ENCODE measurements at places on chromosomes 1 and 21.

- no peak for DNase-seq
These were observed 648 bp upstream of the RGS7 start for GRCh38 chr1:241357366-241358340.

DNA sequence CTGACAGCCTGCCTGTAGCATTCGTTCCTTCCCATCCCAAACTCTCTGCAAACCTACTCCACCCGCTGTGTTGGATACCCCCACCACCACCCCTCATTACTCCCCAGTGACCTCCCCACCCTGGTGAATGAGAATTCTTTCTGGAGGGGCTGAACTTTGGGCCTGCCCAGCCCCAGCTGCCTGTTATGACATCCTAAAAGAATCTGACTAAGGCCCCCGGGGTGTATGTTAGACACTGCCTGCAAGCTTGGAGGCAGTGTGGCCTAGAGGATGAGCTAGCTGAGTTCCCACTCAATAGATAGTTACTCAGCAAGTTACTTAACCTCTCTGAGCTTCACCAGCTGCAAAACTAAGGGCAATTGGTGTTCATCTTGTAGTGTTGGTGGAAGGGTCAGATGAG is 110.2 kb upstream of the FGGY start:
- no peak for DNase-seq

DNA sequence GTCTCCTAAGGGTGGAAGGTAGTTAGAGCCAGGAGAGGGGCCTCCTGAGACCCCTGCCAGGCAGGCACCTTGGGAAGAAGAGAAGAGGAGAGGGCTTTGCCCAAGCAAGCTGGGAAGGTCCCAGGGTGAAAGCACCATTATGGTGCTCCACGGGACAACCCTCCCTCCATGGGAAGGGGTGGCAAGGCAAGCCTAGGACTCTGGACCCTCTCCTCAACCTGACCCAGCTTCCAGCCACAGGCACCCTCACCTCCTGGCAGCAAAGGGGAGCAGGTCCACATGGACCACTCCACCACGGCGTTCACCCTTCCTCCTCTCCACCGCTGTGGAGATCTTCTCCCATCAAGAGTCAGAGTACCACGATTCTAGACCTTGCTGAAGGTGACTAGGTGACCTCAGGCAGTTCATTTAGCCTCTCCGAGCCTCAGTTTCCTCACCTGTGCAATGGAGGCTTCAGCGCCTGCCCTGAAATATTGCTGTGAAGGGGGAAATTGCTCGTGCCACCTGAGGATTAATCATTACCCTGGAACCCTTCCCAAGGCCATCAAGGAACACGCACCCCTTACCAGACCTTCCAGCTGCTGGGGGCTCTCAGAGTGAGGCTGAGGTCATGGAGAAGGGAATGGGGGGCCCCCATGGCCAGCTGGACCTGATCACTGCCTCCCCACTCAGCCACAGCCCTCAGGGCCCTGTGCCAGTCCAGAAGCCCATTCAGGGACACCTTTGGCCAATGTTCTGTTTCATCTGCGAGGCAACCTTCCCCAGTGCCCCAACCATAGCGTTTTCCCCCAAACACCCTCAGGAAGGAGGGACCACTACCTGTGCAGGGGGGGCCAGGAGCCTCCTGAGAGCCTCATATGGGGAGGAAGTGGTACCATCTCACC is 1.6 kb downstream of the RAP1GAP start:
- no peak for DNase-seq

DNA sequence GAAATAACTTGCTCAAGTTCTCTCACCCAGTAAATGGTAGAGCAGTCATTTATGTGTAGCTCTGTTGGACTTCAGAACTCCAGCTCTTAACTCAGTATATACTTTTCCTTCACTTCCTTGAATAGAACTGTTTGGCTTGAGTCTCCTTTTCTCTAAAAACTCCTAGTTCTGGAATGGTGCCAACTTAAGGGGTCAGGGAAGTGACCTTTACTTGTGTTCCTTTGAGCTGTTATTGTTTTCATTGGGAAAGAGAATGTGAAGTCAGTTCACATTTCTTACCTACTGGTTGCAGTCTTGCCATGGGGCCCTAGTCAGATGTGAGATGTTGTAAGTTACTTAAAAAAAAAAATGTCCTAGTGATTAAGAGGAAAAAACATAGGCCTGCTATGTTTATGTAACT is 77.0 kb upstream of the MACF1 start:
- no peak for DNase-seq

DNA sequence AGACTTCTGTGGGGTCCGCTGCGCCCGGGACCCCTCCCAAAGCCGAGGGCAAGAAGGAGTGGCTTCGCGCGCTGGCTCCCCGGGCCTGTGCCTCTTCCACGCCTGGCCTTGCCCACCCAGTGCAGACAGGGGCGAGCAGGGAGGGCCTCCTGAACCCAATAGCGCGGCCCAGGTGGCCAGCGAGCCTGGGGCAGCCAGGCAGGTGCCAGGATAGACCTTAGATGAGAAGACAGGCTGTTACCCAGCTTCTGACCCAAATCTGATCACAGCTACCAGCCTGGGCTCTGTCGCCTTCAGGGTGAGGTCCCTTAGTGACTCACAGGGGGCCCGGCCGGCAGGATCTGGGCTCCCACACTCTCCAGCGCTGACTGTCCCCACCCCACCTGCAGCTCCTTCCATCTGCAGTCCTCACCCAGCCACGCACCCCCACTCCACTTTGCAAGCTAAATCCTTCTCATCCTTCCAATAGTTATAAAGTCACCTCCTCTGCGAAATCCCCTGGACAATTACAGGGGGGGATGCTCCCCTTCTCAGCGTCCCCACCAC is 9.6 kb downstream of the CLEC20A start:
- no peak for DNase-seq

GRCh38 chr1:14220324-14220723 is 378.2 kb upstream of the KAZN start:
- DNase-seq = no peak

DNA sequence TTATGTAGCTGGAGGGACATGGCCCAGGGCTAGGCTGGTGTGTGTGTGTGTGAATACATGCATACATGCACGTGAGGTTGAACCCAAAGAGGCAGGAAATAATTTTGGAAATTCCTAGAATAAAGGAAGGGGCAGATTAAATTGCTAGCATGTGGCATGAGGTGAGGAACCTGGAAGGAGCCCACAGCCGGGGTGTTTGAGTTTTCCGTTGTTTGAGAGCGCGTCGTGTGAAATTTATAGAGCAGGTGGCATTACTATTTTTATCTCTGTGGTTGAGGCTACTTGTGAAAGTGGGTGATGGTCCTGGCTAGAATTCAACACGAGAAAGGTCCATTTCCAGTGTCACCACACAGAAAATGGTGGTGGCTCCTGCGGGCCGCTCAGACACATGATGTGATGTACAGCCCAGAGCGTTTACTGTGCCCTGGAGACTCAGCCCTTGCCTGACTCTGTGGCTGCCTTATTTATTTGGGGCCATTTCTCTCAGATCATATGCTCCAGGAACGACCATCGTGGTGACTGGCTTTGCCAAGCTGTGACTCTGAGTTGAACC is 48.0 kb downstream of the BACE2 start:
- no peak for DNase-seq

GRCh38 chr1:228308085-228308601 is 98.5 kb downstream of the TRIM11 start:
- DNase-seq = no peak

DNA sequence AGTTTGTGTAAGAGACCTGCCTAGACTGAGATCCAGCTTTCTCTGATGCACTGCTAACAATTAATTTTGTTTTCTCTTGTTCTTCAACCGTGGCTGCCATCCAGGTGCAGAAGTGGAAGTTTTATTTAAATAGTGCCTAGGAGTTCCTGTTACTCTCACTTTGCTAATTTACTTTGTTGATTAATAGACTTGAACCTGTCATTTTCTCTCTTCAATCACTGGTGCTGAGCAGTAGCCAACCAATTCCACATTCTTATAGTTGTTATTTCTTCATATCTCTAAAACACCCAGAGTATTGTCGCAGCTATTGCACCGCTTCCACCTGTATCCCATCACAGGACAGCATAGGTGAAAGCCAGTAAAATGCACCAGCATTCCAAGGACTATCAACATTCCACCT is 157.2 kb downstream of the PDE4B start:
- no peak for DNase-seq

DNA sequence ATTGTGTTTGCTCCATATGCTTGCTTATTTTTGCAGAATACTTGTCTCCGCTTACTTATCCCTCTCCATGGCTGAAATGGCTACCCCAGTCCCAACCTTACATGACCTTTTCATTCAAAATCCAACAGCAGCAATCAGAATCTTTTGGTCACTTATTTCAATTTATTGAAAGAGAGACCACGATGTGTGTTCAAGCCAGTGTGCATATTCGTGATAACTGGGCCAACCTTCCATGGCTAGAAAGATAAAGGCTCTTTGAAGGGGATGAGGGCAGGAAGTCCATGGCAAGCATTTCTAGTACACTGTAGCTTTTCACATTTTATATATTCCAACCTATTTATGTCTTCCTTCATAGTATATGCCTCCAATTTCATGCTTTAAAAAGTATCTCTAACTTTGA is 23.1 kb downstream of the HSD11B1 start:
- DNase-seq = no peak

DNA sequence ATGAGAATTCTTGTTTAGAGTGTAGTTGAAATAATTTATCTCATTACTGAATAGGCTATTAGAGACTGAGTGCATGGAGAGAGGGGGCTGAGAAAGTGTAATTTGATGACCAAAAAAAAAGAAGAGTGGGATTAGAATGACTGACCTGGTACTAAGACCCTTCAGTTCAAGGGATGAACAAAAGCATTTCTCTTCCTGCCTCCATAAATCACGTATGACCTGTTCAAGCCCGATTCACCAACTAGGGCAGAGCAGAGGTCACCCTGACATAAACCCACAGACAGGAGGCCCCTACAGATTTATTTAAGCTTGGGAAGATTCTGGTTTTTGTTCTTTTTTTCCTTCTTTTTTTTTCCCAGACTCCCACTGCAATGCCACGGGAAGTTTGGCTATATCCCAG is 123.7 kb upstream of the COP1 start:
- DNase-seq = no peak

DNA sequence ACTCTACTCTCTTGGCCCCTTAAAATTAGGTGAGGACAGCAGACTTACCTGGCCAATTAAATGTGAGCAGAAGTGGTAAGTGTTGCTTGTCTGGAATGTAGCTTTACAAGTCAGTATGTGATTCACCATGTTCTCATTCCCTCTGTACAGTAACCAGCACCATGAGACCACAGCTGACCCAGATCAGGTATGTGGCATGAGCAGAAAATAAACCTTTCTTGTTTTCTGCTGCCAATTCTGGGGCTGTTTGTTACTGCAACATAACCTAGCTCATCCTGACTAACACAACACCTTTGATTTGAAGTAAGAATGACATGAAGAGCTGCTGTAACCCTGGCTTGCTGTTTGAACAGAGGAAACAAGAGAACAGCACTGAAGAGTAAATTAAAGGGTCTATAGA is 24.9 kb downstream of the ITPKB start:
- no peak for DNase-seq

- DNase-seq = no peak
These were observed 31.3 kb downstream of the SMAP2 start for GRCh38 chr1:40404670-40405462.

GRCh38 chr1:93093332-93094006 is 14.4 kb downstream of the MTF2 start:
- no peak for DNase-seq

- DNase-seq = no peak
These were observed 565 bp downstream of the WLS start for GRCh38 chr1:68231627-68232288.

- DNase-seq = no peak
These were observed 31.6 kb downstream of the TMCC2 start for GRCh38 chr1:205259324-205259832.

DNA sequence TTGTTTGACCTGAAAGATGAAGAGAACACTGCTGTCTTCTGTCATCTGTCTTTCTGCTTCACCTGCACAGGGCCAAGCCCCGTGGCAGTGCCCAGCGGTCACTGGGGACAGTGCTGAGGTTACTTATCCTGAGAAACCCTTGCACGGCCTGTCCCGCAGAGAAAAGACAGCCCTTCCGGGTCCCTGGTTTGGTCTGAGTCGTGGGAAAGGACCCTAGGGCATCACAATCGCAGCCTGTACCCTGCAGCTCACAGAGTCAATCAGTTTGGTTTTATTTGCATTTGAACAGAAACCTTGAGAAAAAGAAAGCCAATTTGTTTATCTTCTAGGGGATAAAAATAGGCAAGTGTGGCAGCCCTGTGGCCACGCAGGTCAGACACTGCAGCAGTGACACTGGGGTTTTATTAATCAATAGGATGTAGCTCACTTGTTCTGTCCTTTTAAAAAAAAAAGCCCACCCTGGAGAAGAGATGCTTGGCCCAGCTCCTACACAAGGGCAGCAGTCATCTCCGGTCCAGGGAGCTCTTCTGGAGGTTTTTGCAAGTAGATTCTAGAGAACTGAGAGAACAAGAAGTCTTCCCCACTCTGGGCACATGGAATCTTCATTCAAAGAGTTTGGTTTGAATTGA is 120.0 kb downstream of the PEX14 start:
- no peak for DNase-seq
